ENCODE measurements at places on chromosomes 7 and 10. TPM values are rescaled to one million over a fixed set of nuclear protein-coding genes. Genes with fewer than 3 reads are reported as not detected.

Gene TM9SF3
- 101 TPM for total RNA-seq

GRCh38 chr7:33612442-33612841 is 292.9 kb upstream of the BMPER start:
- ATAC-seq: no peak

DNA sequence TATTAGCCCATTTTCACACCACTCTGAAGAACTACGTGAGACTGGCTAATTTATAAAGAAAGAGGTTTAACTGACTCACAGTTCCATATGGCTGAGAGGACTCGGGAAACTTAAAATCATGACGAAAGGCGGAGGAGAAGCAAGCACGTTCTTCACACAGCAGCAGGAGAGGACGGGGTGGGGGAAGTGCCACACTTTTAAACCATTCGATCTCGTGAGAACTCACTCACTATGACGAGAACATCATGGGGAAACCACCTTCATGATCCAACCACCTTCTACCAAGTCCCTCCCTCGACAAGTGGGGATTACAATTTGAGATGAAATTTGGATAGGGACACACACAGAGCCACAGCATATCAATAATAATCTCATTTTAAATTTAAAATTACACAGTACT is 80.2 kb downstream of the VWDE start:
- ATAC-seq: peak; percentile 62

DNA sequence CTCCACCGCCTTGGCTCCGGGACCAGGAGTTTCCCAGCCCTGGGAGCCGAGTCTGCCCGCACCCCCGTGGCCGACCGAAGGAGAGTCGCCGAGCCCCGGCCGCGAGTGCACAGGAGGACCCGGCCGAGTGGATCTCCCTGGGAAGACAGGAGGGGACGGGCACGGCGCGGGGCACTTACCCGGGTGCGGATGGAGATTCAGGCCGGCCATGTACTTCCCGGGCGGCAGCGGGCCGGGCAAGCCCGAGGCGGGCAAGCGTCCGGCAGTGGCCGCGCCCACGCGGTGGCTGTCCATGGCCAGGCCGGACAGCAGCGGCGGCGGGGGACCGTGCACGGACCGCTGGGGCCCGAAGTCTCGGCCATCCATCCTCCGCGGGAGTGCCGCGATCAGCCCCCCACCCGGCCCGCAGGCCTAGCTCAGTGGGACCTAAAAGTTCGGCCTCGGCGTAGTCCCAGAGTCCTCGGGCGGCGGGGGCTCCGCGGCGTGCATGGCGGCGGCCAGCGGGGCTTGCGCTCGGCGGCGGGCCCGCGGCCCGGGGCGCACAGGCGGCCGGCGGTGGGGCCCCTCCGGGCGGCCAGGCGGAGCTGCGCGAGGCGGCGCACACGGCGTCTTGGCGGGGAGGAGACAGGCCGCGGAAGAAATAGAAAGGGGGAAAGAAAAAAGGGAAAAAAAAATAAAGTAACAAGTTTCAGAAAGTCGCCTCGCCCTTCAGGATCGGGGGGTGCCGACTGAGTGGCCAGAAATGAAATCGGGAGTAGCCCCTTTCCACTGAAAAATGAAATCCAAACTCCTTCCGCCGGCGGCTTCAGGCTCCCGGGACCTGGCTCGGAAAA is 2.5 kb downstream of the TNRC18 start:
- peak; percentile 14 for ATAC-seq

- no peak for ATAC-seq
These were observed 345 bp downstream of the COBL start for GRCh38 chr7:51316262-51316665.

Gene SHTN1
- 0.13 TPM for total RNA-seq

DNA sequence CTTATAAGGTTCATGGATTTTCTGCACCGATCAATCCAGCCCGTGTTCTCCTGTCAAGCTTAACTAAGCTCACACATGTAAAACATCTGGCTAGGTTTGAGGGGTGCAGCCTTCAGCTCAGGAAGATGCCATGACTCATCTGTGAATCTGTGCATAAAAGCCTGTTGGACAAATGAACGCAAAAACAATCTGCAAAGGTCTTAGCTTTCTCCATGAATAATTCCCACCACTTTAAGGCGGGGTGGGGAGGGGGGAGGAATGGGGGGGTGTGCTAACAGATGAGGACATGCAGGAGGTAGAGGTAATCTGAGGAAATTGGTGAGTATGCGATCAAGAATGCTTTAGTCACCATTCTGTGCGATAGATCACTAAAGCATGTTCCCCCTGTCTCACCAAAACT is 4.8 kb downstream of the DOCK4 start:
- no peak for ATAC-seq
